Stimulated activated CD8-positive, alpha-beta memory T cell treated with anti-CD3 and anti-CD28 coated beads, Interleukin-4, amount 100 ng/mL, for 1 hour (primary cell): ENCODE measurements at places on chromosomes 2 and 18.

- no peak for DNase-seq
These were observed 14.7 kb upstream of the EML6 start for GRCh38 chr2:54708584-54709335.

- DNase-seq = no peak
These were observed 196.6 kb upstream of the COPS8 start for GRCh38 chr2:236888794-236889780.

DNA sequence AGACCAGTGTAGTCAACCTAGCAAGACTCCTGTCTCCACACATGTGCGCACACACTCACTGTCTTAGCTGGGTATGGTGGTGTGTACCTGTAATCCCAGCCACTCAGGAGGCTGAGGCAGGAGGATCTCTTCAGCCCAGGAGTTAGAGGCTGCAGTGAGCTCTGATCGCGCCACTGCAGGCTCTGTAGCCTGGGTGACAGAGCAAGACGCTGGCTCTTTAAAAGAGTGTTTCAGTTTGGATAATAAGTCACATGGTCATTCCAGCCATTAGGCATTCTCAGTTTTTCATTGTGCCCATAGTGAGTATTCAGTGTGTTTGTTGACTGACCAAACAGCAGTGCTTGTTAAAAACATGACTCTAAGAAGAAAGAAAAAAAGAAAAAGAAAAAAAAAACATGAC lies 31.0 kb downstream of the RAB10 start:
- no peak for DNase-seq

DNA sequence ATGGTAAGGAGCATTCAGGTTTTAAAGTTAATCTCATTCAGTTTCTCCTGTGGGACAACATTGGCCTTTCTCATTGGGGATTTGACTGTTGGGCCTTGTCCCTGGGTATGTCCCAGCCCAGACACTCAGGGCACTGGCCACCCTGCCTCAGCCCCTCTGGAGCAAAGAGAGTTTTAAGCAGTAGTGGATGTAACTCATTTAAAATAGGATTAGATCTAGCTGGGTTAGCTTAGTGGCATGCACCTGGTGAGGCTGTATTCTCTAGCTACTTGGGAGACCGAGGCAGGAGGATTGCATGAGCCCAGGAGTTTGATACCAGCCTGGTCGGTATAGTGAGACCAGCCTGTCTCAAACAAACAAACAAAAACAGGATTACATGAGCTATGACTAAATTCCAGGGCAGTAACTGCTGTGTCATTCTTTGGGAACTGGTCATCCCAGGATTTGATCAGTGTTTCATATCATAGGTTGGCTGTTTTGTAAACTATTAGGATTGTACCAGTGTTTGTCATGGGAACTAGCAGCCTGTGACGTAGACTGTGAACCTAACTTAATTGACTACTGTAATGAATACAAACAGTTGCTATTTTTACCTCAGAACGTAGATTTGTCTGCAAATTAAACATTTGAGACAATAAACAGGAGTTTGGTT lies 12.5 kb downstream of the INPP4A start:
- no peak for DNase-seq

DNA sequence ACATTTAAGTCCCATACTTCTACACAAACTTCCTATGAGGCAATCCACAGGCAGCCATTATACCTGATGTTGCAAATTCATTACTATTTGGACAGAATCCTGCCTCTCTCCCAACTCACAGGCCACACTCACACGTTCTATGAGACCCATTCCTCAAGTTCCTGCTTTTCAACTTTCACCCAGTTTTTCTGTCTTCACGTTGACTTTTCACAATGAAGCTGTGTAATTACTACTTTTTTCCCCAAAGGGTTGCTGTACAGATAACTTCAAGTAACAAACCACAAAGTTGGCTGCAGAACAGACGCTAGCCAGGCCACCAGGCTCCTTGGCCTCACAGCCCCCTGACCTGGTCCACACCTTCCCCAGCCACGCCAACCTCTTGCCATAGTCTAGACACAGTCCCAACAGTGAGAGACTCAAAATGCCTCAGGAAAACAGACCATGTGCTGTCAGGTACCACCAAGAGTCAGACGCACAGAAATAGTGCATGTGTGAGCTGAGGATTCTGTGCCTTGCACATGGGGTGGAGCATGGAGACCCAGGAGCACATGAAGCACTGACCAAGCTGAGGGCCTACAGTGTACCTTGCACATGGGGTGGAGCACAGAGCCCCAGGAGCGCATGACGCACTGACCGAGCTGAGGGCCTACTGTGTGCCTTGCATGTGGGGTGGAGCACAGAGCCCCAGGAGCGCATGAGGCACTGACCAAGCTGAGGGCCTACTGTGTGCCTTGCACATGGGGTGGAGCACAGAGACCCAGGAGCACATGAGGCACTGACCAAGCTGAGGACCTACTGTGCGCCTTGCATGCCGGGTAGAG lies 61.0 kb downstream of the EIPR1 start:
- no peak for DNase-seq

DNA sequence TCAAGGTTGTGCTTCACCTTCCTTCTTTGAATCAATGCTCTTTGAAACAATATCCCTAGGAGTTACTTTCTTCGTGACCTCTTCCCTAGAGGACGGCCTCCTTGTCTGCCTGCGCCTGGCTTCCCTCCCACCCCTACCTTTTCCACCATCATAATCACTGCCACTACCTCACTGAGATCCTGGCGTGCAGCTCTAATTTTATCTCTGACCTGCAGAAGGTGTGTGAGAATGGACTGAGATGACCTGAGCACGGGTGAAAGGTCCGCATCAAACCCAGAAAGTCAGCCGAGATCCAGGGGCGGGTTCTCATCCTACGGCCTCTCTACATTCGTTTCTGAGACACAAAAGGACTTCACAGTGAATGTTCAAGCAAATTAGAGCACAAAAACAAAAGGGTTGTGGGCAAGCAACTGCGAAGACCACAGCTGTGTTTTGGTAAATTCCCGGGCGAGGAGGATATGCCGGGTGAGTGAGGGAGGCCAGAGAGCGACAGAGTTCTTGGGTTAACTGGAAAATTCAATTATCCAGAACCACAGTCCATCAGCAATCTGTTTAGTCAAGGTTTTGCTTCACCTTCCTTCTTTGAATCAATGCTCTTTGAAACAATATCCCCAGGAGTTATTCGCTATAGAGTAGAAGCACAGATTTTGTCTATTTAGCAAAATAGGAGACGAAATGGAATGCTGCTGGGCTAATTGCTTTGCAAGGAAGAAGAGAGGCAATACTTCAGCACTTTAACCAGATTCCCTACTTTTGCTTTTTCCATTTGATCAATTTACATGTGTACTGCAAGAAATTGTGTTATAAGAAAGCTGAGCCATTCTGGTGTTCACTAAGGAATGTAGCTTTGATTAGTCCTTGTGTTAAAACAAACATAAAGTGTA lies 212.6 kb downstream of the ACKR3 start:
- DNase-seq = no peak

GRCh38 chr2:119231975-119232665 lies 8.5 kb downstream of the STEAP3 start:
- DNase-seq = no peak
